ENCODE measurements at places on chromosomes 4 and X. TPM values are rescaled to one million over a fixed set of nuclear protein-coding genes. Genes with fewer than 3 reads are reported as not detected.

- H3K27ac ChIP-seq, result no peak overlapping the region
- H3K4me3 ChIP-seq, result no peak overlapping the region
- H3K36me3 ChIP-seq, result peaks cover 8% of the 10 kb centered on the region
- H3K4me1 ChIP-seq, result no peaks in the 10 kb centered on the region
- no peak for DNase-seq
- H3K27me3 ChIP-seq, result no peaks in the 10 kb centered on the region
These were observed 20.4 kb downstream of the PIN4 start for GRCh38 chrX:72201836-72202536.

ZBTB33 gene
- 33.3 TPM for total RNA-seq

- peaks cover 42% of the 10 kb centered on the region for H3K4me1 ChIP-seq
- H3K36me3 ChIP-seq, result no peaks in the 10 kb centered on the region
- peak overlapping the region; percentile 20 for H3K4me3 ChIP-seq
- no peaks in the 10 kb centered on the region for H3K27me3 ChIP-seq
These were observed 3.7 kb upstream of the RHOH start for GRCh38 chr4:40193016-40193571.

ODAPH gene
- not detected for total RNA-seq

DNA sequence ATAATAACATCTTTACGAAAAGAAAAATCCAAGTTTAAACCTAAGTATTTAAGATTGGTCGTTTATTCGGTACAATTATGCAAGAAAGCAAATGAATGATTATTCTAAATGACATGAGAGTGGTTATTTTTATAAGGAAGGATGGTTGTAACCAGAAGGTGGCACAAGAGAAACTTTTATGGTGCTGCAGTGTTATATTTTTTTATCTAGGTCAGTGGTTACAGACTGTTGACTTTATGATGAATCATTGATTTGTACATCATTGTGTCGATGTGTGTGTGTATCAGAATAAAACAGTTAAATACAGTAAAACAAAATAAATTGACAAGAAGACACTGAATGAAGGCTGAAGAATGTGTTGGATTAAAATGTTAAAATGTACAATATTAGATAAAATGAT lies 9.8 kb downstream of the DCAF8L2 start:
- no peak overlapping the region for H3K27ac ChIP-seq
- no peaks in the 10 kb centered on the region for H3K36me3 ChIP-seq
- H3K27me3 ChIP-seq, result no peaks in the 10 kb centered on the region
- H3K4me1 ChIP-seq, result no peaks in the 10 kb centered on the region
- no peak overlapping the region for H3K4me3 ChIP-seq

GRCh38 chrX:72620550-72621145 lies 48.0 kb upstream of the HDAC8 start:
- H3K4me1 ChIP-seq, result no peaks in the 10 kb centered on the region
- no peak overlapping the region for H3K4me3 ChIP-seq
- DNase-seq, result peak; percentile 8
- no peak overlapping the region for H3K27ac ChIP-seq
- no peaks in the 10 kb centered on the region for H3K27me3 ChIP-seq

DNA sequence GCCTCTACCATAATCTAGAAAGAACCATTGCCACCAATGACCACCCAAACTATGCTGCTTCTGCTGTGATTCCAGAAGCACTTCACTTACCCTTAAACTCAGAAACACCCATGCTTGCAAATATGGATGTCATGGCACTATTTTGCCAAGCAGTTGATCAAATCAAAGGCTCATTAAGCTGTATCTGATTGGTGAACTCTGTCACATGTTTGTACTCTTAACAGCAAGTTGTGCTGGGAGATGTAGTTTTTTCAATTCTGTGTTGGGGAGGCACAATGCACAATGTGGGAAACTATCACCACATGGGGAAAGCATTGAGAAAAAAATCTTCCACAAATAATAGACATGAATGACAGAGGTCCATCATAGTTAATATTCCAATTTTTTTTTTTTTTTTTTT lies 19.2 kb upstream of the SPCS3 start:
- H3K27ac ChIP-seq, result no peak overlapping the region
- H3K4me1 ChIP-seq, result no peaks in the 10 kb centered on the region
- no peak overlapping the region for H3K4me3 ChIP-seq
- H3K27me3 ChIP-seq, result no peaks in the 10 kb centered on the region
- no peak for DNase-seq

- H3K4me3 ChIP-seq, result no peak overlapping the region
- no peak overlapping the region for H3K27ac ChIP-seq
- no peaks in the 10 kb centered on the region for H3K36me3 ChIP-seq
- DNase-seq, result no peak
- H3K4me1 ChIP-seq, result no peaks in the 10 kb centered on the region
These were observed 77.5 kb upstream of the SMARCA5 start for GRCh38 chr4:143435955-143436354.

DNA sequence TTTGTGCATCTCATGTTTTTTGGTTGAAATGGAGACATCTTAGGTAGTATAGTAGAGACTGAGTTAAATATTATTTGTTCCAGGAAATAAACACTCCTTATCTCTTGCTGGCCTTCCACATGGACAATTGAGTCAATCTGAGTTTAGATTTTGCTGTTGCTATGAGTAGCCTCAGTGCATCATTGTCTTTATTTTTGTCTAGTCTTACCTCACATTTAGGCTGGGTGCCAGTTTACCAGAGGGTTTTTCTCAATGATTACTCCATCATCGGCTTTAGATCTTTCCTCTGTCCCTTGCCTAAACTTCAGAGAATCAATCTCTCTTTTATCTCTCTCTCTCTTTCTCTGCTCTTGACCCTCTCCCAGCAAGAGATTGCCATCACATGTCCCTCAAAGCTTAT lies 73.6 kb downstream of the GABRB1 start:
- H3K27ac ChIP-seq, result no peak overlapping the region
- no peak for DNase-seq
- no peaks in the 10 kb centered on the region for H3K36me3 ChIP-seq

SPRY1 gene
- total RNA-seq, result 9.8 TPM

DNA sequence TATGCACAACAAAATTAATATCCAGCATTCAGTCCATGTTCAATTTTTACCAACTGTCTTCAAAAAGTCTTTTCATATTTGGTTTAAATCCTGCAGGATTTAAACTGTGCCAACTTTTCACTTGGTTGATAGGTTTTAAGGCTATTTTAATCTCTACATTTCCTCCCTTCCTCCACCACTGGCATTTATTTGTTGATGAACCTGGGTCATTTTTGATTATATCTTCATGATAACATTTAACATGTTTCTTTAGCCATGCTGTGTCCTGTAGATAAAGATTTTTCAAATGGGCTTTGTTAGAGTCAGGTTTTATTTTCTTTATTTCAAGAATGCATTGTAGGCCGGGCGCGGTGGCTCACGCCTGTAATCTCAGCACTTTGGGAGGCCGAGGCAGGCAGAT lies 216.4 kb downstream of the ARHGAP10 start:
- no peaks in the 10 kb centered on the region for H3K36me3 ChIP-seq
- no peak overlapping the region for H3K27ac ChIP-seq
- H3K27me3 ChIP-seq, result no peaks in the 10 kb centered on the region
- DNase-seq, result no peak
- H3K4me3 ChIP-seq, result no peak overlapping the region

DNA sequence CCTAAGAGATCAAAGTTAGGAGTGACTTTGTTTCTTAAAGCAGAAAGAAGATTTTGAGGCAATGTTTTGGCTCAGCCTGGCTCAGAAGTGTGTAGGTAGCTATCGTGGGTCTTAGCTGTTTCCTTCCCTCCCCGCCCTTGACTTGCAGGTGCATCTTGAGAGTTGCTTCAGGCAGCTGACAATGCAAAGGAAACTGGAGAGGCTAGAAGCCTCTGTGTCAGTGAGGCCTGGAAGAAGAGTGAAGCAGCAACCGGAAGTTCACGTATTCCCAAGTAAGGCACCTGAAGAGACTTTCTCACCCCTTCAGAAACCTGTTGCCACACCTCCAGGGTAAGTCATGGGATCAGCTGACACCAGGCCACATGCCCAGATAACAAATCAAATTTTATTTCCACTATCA lies 10.6 kb upstream of the XKRX start:
- no peaks in the 10 kb centered on the region for H3K36me3 ChIP-seq
- no peak for DNase-seq
- H3K27me3 ChIP-seq, result no peaks in the 10 kb centered on the region
- no peak overlapping the region for H3K27ac ChIP-seq

GRCh38 chr4:54289316-54289715 lies 60.2 kb downstream of the PDGFRA start:
- no peaks in the 10 kb centered on the region for H3K27me3 ChIP-seq
- no peak for DNase-seq
- H3K36me3 ChIP-seq, result no peaks in the 10 kb centered on the region
- no peak overlapping the region for H3K4me3 ChIP-seq
- no peaks in the 10 kb centered on the region for H3K4me1 ChIP-seq

DNA sequence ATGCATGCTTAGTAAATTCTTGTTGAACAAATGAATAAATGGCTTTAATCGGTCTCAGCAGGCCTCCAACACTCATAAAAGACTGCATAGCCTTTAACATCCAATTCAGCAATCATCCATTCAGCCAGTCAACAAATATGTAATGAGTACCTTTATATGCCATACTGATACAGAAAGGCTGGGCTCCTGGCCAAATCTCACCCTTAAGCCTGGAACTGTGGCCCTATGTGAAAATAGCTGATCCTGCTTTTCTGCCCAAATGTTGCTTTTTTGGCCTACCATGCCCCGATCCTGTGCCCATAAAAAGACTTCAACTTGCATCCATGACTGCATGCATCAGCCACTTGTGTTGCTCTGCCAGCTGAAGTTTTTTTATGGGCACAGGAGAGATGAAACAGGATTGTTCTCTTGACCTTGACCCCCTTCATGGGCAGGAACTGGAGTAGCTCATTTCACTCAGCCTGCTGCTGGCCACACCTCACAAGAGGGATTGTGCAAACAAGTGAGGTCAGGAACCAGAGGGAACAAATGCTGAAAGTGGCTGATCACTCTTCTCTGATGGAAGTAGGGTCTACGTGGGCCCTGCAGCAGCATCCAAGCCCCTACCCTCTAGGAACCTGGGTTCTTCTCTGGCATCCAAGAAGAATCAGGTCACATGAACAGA lies 75.6 kb downstream of the NPY1R start:
- no peak overlapping the region for H3K27ac ChIP-seq
- H3K27me3 ChIP-seq, result no peaks in the 10 kb centered on the region

DNA sequence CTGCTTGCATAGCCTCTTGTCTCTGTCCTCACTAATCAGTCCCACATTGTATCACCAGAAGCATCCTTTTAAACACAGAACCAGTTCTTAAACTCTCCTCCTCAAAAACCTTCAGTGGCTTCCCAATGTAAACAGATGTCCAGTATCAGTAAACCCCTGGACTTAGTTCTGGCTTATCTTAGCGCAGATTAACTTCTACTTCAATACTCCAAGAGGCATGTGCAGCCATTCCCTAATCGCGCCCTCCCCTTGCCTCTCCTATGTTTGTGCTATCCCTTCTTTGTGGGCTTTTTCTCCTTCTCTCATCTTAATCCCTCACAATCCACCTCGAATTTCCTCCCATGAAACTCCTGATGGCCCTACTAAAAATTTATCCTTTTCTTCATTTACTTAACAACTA lies 193.8 kb downstream of the FBXO8 start:
- H3K27me3 ChIP-seq, result no peaks in the 10 kb centered on the region
- no peak overlapping the region for H3K4me3 ChIP-seq
- no peak for DNase-seq
- no peak overlapping the region for H3K27ac ChIP-seq
- H3K4me1 ChIP-seq, result no peaks in the 10 kb centered on the region

DNA sequence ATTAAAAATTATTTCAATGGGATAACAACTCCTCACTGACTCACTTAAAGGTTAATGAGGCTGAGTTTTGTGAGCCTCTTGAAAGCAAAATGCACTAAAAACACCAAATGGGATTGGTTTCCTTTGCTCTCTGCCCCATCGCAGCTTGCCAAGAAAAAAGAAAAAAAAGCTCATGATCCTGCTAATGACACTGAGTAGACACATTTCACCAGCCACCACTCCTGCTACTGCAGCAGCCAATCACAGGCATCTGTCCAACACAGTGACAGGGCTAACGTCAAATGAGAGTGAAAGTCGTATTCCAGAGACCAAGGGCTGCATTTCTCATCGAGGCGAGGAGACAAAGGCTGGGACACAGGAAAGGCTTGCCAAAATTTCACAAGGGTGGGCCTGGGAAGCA lies 5.2 kb downstream of the APBB2 start:
- H3K27me3 ChIP-seq, result peaks cover 13% of the 10 kb centered on the region
- DNase-seq, result no peak
- H3K27ac ChIP-seq, result no peak overlapping the region
- no peaks in the 10 kb centered on the region for H3K36me3 ChIP-seq

CTBP1 gene
- 388 TPM for total RNA-seq

IL2RG gene
- 506 TPM for total RNA-seq

PPP3CA gene
- 58.0 TPM for total RNA-seq

IL13RA1 gene
- 3.3 TPM for total RNA-seq

DMP1 gene
- not detected for total RNA-seq

DNA sequence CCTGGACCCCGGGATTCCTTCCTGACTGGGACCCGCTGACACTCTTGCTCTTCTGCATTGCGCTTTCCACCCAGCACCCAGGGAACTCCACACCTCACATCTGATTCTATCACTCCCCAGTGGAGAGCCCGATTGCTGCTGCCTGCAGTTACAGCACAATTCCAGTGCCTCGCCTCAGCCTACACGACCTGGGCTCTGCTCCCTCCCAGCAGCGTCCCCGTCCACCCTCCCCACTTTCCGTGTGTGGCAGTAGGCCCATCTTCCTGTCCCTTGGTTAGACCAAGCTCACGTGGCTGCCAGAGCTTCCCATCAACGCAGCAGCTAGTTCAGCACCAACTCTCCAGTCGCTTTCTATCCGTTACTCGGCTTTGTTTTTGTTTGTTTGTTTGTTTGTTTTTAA lies 66.6 kb upstream of the SORBS2 start:
- DNase-seq, result no peak
- H3K4me1 ChIP-seq, result no peaks in the 10 kb centered on the region
- H3K27me3 ChIP-seq, result no peaks in the 10 kb centered on the region
- H3K36me3 ChIP-seq, result no peaks in the 10 kb centered on the region
- H3K4me3 ChIP-seq, result no peak overlapping the region
- H3K27ac ChIP-seq, result no peak overlapping the region

OTUD6A gene
- total RNA-seq, result not detected

NKRF gene
- total RNA-seq, result 6.9 TPM

DNA sequence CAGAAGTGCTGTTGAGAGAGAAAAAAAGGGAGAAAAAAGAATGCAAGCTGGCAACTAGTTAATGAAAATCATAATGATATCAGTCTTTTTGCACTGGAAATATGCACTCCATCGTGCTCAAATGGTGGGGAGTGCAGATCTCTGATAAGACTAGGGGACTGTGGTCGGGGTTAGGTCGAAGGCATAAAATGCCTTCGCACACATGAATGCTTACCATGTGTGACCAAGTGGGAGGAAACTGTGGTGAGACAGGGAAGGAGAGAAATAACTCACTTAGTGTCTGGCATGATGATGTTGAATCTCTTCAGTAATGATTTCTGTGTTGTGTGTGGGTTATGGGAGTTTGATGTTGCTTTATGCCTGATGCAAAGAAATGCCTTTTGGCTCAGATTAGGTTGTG lies 358.9 kb downstream of the FBXO8 start:
- H3K4me3 ChIP-seq, result no peak overlapping the region
- no peaks in the 10 kb centered on the region for H3K4me1 ChIP-seq
- DNase-seq, result no peak
- H3K27me3 ChIP-seq, result no peaks in the 10 kb centered on the region

GRCh38 chr4:159110961-159111360 lies 8.1 kb downstream of the RAPGEF2 start:
- no peaks in the 10 kb centered on the region for H3K4me1 ChIP-seq
- no peak overlapping the region for H3K4me3 ChIP-seq
- no peak overlapping the region for H3K27ac ChIP-seq
- no peak for DNase-seq

- no peak overlapping the region for H3K4me3 ChIP-seq
- no peak for DNase-seq
- H3K27me3 ChIP-seq, result no peaks in the 10 kb centered on the region
- no peaks in the 10 kb centered on the region for H3K4me1 ChIP-seq
These were observed 359.2 kb downstream of the FBXW7 start for GRCh38 chr4:152176627-152177214.

HSFX3 gene
- total RNA-seq, result not detected

Measured in natural killer cell (primary cell).